SK-MEL-5 (cell line): ENCODE measurements at places on chromosomes 1 and 21. TPM values are rescaled to one million over a fixed set of nuclear protein-coding genes. Genes with fewer than 3 reads are reported as not detected.

The FALEC gene
- not detected in 2 replicates for total RNA-seq

The RIPPLY3 gene
- not detected in 2 replicates for total RNA-seq

The LMNA gene
- total RNA-seq: 515 and 576 TPM in 2 replicates

GRCh38 chr1:159282118-159282517 lies 20.0 kb upstream of the FCER1A start:
- no peak for DNase-seq

DNA sequence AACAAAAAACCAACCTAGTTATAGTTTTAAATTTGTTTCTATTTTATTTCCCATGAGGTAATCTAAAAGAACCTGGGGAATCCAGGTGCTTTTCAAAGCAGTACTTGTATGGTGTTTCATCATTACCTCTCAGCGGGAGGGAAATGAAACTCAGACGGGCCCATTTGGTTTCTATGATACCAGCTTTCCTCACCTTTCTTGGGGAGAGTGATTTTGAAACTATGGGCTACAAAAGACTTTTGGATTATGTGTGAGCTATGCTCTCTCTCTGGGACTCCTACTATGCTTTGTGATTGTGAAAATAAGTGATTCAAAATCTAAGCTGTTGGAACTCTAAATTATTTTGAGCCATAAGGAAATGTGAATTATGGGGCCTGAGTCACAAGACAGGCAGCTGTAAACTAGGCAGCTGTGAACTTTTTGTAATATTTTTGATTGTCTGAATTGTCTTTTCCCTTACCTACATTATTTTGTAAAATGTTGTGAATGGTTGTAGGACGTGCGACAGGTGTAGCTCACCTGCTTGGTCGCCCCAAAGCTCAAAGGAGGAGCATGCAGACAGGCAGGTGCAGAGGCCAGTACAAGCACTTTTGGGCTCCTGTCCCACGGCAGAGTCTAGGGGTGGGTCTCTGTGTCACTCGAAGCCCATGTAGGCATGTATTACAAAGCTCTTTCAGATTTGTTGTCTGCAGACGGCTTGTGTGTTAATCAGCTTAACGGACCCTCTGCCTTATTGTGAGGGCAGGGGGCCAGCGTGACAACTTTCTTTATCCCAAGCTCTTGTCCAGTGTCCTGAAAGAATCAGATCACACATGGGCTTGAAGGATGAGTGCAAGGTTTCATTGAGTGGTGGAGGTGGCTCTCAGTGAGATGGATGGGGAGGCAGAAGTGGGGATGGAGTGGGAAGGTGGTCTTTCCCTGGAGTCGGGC lies 64.8 kb upstream of the BACH1 start:
- no peak for DNase-seq

DNA sequence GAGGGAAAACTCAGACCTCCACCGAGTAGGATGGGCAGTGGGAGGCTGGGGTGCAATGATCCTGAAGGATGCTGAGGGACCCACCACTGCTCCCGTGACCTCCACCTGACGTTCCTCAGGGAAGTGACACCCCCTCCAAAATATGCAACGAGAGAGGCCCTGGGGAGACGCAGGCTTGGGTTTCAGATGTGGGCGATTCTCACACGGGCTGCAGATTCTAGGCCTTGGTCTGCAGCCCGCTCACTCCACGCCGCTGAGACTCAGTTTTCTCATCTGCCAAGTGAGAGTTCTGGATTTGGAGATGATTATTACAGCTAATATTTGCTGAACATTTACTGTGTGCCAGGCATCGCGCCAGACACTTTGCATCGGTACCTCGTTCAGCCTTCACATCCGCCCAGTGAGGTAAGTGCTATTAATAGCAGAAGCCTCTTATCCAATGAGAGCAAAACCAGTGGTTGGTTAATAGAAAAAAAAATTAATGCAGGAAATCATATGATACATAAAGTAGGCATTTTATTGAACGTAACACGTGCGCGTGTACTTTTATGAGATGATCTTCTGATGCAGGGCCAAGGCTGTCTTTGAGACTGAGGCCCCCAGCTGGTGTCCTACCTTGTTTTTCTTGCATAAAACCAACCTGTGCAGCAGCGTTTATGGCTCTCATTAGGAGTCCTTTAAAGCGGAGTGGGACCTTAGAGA lies 102.0 kb upstream of the RUNX3 start:
- no peak for DNase-seq

- DNase-seq: no peak
Observed at GRCh38 chr1:208562151-208562960, 318.2 kb upstream of the PLXNA2 start.

DNA sequence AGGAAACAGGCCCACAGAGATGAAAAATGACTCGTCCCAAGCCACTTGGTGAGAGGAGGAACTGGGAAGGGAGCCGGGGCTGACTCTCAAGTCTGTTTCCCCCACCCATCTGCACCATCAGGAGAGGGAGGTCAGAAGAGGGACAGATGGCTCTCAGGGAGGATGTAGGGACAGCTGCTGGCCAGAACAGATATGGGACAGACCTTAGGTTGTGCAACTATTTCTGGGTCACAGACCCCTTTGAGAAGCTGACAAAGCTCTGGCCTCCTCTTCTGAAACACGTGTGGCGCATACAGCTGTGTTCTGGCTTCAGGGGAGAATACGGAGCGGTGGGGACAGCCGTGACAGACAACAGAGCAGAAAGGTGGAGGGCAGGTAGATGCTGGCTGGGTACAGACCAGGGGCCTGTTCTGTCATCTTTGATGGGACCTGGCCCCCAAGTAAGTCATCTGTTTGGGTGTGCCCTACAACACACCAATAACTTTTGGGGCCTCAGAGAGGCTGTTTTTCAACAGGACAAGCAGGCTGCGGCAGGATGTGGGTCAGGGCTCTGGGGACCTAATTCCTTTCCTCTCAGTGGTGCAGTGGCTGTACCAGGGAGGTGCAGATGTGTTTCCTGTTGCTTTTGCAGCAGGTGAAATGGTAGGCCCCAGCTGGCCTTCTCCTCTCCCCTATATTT lies 7.3 kb downstream of the SH3BGRL3 start:
- no peak for DNase-seq

- DNase-seq: peak; percentile 72
Observed at GRCh38 chr1:230120921-230121381, 53.9 kb downstream of the GALNT2 start.

GRCh38 chr1:36414384-36414783 lies 16.7 kb upstream of the LSM10 start:
- DNase-seq: no peak

GRCh38 chr1:198497326-198498102 lies 43.0 kb downstream of the ATP6V1G3 start:
- no peak for DNase-seq

DNA sequence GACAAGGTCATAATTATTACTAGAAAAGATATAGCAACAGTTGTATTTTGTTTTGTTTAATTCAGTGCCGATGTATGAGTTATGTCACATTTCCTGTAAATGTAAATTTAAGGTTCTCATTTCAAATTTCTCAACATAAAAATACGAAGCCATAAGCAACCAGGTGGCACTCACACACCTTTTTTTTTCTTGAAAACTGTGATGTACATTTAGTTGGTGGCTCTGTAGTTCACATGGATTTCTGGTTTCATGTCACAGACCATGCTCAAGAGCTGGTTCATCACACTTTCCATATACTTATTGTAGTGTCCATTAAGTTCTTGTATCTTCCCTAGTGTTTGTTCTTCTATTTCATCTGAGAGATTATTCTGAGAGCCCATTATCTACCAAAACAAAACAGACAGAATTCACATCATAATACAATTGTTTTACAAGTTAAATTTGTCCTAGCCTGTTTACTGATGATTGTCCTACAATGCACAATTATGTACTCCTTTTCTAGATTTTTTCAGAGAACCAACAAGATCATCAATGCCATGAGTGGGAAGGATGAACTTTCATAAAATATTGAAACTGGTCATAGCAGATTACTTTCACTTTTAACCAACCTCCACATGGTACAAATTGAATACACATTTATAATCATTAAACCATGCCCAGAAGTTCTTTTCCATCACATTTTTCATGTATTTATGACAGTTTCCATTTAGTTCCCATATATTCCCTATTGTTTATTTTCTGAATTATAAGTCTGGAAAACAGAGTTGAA lies 17.1 kb downstream of the ATP6V1G3 start:
- DNase-seq: no peak

DNA sequence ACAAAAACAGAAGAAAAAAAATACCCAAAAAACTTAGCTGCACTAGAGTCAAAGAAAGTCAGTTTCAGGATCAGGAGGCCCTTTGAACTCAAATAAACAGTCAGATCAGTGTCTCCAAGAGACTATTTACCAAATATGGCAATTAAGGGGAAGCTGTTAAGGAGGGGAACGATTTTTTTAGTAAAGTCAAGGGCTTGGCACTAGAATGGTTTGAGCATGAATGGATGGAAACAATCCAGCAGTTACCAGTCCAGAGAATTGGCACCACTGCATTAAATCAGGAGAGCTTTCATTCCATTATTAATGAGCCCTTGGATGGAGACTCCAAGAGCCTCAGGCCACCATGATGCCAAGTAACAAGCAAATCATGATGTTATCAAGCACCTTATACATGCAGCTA lies 7.2 kb downstream of the TRAPPC3 start:
- DNase-seq: no peak

DNA sequence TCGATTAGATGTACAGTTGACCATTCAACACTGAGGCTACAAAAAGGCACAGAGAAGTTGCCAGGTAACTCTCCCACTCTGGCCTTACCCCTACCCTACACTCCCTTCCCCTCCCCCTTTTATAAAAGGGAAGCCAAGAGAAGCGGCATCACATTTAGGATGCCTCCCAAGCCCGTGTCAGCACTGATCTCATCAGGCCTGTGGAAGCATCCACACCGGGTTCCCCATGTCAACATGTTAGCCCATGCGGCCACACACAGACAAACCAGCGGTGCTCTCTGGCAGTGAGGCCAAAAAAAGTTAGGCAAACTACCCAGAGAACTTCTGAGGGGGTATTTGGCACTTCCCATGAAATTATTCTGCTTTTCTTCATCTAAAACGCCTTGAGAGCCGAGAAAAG lies 29.9 kb downstream of the BCAR3 start:
- DNase-seq: no peak

- no peak for DNase-seq
Observed at GRCh38 chr1:223033658-223034057, 109.4 kb downstream of the TLR5 start.

GRCh38 chr1:59062743-59063142 lies 234.2 kb upstream of the FGGY start:
- DNase-seq: no peak

GRCh38 chr1:53735681-53736080 lies 3.3 kb downstream of the GLIS1 start:
- no peak for DNase-seq

DNA sequence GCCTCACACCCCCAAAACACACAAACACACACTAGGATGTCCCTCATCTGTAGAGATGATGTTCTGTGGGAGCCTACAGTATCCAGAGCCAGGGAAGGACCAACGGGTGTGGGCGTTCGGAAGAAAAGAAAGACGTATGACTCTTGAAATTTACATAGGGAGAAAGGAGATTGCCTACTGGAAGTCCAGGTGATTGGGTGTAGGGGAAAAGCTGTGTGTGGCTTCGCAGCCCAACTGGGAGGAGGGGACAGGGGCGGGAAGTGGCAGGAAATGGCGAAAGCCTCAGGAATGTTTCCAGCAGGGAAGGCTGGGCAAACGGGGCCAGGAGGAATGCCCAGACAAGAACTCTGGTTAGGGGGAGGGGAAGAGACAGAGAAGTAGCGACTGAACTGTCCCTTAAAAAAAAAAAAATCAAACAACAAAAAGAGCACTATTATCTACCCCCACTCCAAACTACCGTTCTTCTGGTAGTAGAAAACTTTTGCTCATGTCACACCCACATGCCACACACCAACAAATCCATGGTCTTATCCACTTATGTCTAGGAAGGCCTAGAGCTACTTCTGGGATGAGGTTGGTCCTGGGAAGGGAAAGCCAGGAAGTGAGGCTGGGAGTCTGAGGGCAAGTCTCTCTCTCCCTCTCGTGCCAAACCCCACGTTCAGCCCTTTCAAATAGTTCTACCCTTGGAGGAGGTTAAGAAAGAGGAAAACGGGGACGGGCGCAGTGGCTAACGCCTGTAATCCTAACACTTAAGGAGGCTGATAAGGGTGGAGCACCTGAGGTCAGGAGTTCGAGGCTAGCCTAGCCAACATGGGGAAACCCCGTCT lies 1.8 kb upstream of the CKS1B start:
- peak; percentile 87 for DNase-seq

GRCh38 chr21:46362946-46363345 lies 39.0 kb downstream of the PCNT start:
- no peak for DNase-seq

DNA sequence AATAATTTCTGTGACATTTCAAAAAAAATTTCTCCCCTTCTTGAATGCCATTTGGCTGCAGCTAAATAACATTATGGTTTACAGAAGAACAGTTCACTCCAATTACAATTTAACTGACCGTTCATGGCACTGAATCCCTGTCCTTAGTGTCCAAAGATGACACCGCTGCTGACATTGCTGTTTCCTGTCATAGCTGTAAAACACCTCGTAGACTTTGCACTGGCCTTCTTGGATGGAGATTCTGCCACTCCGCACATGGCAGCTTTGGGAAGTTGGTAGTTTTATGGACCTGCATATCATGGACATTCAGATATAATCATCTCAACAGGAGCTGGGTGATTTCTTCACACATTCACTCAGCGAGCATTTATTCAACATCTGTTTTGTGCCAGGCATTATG lies 5.0 kb downstream of the ARMH1 start:
- no peak for DNase-seq

DNA sequence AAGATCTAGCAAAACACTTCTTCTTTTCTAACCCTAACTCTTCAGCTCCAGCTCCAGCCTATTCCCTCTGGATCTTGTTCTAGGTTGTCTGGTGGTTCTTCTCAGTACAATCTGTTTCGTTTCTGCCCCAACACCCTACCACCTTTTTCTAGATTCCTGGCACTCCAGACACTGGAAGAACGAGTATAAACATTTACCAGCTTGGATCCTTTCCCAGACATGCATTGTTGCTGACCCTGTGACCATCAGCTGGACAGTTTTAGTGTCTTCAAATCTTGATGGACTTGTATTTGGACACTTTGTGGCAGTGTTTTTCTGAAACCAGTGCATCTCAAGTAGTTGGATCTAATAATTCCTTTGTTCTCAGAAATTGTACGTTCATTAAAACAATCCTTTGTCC lies 30.6 kb upstream of the CACNA1E start:
- DNase-seq: peak; percentile 1
